ENCODE measurements at places on chromosomes 1 and 21. TPM values are rescaled to one million over a fixed set of nuclear protein-coding genes. Genes with fewer than 3 reads are reported as not detected.

The CR1 gene
- total RNA-seq, result 0.18 TPM

The IGSF3 gene
- 0.72 TPM for total RNA-seq

The TMEM54 gene
- 1.3 TPM for total RNA-seq

The FCRL6 gene
- total RNA-seq, result 0.20 TPM

The TGFB2 gene
- not detected for total RNA-seq

DNA sequence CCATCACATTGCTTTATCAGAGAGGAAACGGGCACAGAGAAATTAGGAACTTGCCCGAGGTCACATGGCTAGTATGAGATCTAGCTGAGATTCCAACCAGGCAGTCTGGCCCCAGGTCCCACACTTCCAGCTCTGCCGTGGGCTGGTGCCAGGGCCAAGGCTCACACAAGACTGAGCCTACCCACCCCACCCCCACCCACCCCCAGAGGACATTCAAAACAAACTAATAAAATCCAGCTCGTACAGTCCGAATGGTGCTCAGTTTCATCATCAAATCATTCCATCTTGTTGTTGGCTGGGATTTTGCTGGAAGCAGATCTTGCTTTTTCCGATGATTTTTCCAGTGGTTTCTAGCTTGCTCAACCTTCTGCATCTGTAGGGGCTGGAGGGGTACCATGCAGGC is 27.9 kb downstream of the MATN1 start:
- DNase-seq, result no peak

- DNase-seq, result no peak
Observed at GRCh38 chr21:42552407-42553336, 39.0 kb downstream of the SLC37A1 start.

- no peak for DNase-seq
Observed at GRCh38 chr21:46594276-46594675, 10.6 kb downstream of the S100B start.

- no peak for DNase-seq
Observed at GRCh38 chr1:161127649-161128048, 4.8 kb downstream of the DEDD start.

- no peak for DNase-seq
Observed at GRCh38 chr1:8189931-8190483, 127.9 kb upstream of the SLC45A1 start.

GRCh38 chr1:54885807-54886723 is 930 bp downstream of the DHCR24 start:
- no peak for DNase-seq

DNA sequence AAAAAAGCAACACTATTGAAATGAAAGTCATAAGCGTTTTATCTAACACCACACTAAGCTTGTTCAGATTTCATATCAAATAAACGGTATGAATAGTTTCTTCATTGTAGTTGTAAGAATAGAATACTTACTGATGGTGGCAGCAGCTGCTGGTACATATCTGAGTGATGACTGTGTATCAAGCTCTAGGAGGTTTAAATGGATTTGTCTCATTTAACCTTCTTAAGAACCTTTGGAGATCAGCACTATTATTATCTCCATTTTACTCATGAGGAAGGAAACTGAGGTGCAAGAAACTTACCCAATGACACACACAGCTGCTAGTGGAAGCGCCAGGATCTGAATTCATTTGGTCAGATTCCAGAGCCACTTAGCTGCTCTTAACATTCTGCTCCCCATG is 104.0 kb downstream of the EIF4G3 start:
- DNase-seq, result no peak

- DNase-seq, result no peak
Observed at GRCh38 chr1:54475946-54476516, 69.8 kb upstream of the SSBP3 start.
